ENCODE measurements at places on chromosomes 6 and 20.
A peak's percentile ranks its signal among the peaks of the same experiment; 100 is the strongest.

DNA sequence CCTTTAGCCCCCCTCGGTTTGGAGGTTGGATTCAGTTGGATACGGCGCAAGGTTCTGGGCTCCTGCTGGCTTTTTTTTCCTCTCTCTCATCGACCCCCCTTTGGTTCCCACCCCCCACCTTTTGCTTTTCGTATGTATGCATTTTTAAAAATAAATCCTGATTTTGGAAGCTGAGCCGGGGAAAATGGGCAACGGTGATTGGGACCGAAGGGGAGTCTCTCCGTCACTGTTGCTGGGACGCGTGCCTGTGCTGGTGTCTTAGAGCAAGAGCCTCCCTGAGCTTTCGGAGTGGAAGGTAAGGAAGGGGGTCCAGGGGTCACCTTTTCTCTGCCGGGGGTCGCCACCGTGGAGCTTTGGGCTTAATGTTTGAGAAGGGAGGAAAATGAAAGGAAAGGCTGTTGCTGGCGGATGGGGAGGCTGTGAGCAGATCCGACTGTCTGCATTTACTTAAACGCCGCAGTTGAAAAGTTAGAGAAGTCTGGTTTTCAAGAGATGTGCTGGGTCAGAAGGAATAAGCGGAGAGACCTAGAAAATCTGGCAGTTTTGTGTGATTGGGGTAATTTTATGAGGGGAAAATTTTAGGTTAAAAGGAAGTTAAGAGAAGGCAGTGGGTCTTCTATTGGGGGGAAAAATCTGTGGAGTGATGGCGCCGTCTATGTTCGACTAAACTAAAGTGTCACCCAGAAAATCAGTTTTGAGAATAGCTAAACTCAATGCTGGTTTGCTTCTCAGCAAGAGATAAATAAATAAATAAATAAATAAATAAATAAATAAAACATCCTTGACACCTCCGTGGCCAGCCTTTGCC lies 828 bp downstream of the ADGRB3 start:
- peak; percentile 52 for DNase-seq

DNA sequence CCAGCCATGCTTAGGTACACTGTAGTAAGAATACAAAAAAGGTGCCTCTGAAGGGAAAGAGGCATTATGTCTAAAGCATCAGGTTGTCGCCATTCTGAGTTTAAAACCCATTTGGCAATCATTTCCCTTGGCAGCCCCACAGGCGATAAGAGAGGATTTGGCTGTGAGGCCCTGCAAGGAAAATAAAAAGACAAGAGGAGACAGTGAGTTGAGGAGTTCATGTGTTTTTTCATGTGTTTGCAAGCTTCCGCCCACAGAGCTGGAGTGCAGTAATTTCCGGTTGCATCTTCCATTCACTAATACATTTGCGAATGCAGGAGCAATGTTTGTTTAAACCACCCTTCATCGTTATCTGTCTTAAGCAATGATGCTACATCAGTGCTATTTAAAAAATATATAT lies 138.5 kb upstream of the SOX4 start:
- DNase-seq, result no peak

GRCh38 chr20:32052090-32052777 lies at the start of gene HCK:
Gene HCK, plus strand, starts transcription at chr20:32052242.
- DNase-seq, result peak; percentile 40

DNA sequence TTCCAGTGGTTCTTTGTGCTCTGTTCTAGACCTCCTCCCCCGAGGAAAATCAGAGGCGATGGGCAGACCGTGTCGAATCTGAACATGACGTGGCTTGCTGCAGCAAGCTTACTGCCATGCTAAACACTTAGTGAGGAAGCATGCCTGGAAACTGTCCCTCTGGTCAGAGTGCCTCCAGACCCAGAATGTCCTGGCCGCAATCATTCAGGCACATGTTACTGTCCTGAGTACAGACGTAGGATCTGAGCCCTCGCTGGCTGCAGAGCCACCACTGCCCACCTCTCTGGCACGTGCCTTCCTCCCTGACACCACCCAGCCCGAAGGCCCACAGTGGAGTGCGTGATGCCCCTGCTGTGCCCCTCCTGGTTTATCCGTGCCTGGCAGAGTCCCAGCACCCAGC lies 163.6 kb downstream of the SYNDIG1 start:
- no peak for DNase-seq

- DNase-seq, result no peak
Observed at GRCh38 chr6:38713812-38714211, 1.3 kb upstream of the DNAH8 start.

- DNase-seq, result no peak
Observed at GRCh38 chr20:45459606-45460005, 9.9 kb upstream of the WFDC2 start.

DNA sequence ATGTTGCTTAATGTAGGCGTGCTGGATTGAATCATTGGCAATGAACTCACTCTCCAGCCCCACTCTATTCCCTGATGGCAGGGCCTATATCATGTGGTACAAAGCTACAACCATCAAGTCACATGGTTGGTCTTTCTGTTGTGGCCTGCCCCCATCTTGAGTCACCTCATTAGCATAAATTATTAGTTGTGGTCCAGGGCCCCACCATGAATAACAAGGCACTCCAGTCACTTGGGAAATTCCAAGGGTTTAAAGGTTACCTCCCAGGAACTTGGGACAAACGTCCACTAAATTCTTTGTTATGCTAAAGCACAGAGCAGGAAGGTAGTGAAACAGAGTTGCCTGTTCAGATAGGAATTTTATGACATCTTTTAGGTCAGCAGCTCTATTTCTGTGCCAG lies 193.7 kb downstream of the SLC35F1 start:
- no peak for DNase-seq

DNA sequence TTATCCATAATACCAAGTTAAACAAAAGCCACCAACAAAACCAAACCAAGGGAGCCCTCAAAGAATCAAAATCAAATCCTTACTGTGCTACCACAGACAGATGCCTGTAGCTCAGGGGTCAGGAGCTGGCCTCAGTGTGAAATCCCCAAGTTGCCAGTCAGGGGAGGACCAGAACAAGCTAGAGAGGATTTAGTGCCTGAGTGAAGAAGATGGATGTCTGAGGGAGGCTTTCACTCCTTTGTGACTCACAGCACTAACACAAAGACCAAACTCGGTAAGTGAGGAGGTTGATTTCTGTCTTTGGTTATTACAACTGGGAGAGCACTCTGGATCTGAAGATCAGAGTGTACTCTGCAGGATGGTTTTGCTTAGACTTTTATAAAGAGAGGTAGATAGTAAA lies 189.9 kb upstream of the ZNF184 start:
- no peak for DNase-seq

DNA sequence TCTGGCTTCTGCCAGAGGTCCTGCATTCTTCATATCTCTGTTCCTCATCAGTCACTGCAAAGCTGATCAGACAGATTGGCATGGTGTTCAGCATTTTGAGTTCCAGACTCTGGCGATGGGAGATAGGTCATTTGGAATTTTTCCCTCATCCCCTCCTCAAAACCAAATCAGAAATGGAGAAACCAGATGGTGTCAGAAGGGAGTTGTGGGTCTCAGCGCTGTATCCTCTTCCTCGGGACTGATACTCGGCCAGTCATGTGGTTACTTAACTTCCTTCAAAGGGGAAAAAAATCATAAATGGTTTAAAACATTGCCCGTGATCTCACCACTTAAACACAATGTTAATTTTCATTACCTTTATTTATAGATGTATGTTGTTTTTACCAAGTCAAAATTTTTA lies 75.8 kb downstream of the IGF2R start:
- no peak for DNase-seq

DNA sequence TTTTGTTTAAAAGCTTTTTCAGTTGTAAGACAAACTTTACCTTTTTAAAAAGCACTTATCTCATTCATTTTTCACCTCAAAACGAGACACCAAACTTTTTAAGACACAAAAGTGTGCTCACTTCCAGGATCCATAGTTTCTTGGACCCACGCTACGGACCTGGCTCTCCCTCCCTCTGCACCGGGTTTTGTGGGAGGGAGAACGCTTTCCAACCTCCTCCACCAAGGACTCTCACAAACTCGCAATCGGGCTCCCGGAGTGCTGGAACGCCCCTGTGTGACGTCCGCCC lies 436 bp downstream of the CAGE1 start:
- no peak for DNase-seq

DNA sequence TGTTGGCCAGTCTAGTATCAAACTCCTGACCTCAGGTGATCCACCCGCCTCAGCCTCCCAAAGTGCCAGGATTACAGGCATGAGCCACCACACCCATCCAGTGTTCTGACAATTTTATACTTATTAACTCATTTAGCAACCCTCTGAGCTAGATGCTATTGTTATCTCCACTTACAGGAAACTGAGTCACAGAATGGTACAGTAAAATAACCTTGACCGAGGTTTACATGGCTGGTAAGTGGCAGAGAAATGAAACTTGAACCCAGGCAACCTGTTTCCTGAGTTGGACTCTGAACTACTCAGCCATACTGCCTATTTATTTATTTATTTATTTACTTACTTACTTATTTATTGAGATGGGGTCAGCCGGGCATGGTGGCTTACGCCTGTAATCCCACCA lies 6.6 kb upstream of the SIGLEC1 start:
- DNase-seq, result no peak

GRCh38 chr6:346386-347030 lies 45.0 kb upstream of the IRF4 start:
- DNase-seq, result no peak

- no peak for DNase-seq
Observed at GRCh38 chr20:1833728-1834726, 61.2 kb upstream of the SIRPA start.

- DNase-seq, result peak; percentile 33
Observed at GRCh38 chr6:155936551-155936950, 480.9 kb upstream of the NOX3 start.
